CD4-positive, alpha-beta T cell treated with Interferon alpha-2 for 1 hour (primary cell): ENCODE measurements at places on chromosomes 7 and 10.

GRCh38 chr10:123621916-123622315 is 44.2 kb upstream of the GPR26 start:
- DNase-seq = no peak

DNA sequence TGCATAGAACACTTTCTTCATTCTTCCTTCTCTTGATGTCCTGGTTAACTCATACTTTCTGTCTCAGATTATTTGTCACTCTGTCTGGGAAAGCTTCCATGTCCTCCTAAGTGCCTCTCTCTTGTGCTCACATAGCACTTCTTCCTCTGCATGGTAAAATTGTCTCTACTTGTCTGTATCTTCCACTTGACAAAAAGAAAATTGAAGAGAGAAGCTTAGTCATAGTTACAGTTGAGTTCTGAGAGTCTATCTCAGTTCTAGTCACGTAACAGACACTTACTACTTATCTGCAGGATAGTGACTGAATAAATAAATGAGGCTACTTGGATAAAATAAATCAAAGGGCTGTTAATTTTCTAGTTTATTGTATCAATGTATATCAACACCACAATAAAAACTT is 458.1 kb downstream of the HTR7 start:
- DNase-seq = no peak

DNA sequence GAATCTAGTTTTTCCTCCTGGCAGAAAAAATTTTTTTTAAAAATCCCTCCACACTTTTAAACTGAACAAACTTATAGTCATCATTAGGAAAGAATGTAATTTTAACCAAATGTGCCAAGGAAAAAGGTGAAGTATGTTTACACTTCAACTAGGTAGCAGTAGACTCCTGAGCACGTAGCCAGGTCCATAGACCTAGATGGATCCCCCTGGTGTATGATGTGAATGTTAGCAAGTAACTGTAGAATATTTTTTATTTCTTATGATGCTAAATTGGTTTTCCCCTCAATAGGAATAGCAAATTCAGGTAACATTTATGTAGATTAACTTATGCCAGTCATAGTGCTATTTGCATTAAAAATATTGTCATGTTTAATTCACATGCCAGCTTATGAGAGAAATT is 19.6 kb downstream of the CABCOCO1 start:
- no peak for DNase-seq

GRCh38 chr10:46293832-46294640 is 7.2 kb downstream of the ANTXRL start:
- DNase-seq = no peak

- no peak for DNase-seq
Measured at GRCh38 chr10:111498560-111498959, 421.7 kb downstream of the ADRA2A start.

- DNase-seq = no peak
Measured at GRCh38 chr7:2732388-2732787, 44.4 kb downstream of the AMZ1 start.

- DNase-seq = no peak
Measured at GRCh38 chr7:40755438-40755837, 620.6 kb downstream of the SUGCT start.

- no peak for DNase-seq
Measured at GRCh38 chr10:69239816-69240434, 19.8 kb downstream of the HKDC1 start.

GRCh38 chr10:128875956-128876736 is 590.9 kb upstream of the MGMT start:
- DNase-seq = no peak

- DNase-seq = no peak
Measured at GRCh38 chr10:49679480-49679893, at the start of gene C10orf53. Gene C10orf53, plus strand, starts transcription at chr10:49679651. Its CDS starts 47 bp downstream, at chr10:49679698.
